Fibroblast of upper back skin (primary cell): ENCODE measurements at places on chromosomes 5 and 9.
A peak's percentile ranks its signal among the peaks of the same experiment; 100 is the strongest.

DNA sequence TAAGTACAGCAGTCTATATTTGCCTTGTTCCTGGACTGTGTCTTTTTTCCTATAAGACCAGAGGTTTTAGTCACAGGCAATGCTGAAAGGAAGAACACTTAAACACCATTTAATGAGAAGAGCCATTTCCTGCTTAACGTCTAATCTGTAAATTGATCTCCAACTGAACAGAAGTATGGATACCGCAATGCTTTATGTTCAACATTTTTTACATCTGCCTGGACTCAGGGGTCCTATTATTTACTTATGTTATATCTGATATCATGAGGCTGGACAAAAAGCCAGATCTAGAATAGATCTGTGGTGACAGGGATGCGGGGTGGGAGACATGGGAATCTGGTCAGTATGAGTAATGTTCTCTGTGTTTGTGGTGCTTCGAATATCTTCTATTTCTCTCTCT is 334.6 kb upstream of the MPDZ start:
- DNase-seq, result no peak

DNA sequence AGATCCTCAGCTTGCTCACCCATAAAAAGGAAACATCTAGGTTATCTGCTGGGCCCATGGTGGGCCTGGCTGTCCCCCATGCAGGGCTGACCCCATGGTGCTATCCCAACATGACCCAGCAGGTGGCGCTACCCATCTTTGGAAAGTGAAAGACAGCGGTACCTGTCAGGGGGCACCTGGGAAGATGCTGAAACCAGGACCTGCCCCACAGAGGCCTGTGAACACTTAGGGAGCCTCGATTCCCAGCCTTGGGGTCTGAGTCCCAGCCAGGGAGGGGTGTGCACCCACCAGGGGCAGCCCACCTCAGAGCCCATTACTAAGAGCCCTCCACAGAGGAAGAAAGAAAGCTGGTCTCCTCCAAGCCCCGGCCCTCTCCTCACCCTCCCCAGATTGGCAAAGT is 46.6 kb upstream of the IPPK start:
- peak; percentile 32 for DNase-seq

GRCh38 chr5:172733131-172733973 is 37.6 kb downstream of the DUSP1 start:
- DNase-seq, result peak; percentile 98

GRCh38 chr5:32814141-32814540 is 103.0 kb downstream of the NPR3 start:
- DNase-seq, result no peak

- DNase-seq, result no peak
These were observed 92.3 kb upstream of the PTGER4 start for GRCh38 chr5:40587376-40587775.

DNA sequence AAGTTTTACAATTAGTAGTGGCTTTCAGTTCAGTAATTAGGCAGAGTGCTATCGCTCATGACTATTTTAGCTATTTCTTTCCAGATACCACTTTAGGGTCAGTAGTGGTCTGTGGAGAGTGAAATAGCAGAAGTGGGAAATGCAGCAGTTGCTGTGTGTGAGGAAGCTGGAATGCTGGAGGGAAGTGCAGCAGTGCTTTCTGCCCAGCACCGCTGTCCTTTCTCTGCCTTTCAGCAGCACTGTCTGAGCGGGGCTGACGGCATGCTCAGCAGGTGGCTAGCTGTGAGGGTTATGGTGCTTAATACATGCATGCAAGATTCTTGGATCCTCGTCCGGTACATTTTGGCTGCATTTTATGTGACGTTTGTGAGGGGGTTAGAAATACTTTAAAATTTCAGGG is 213.9 kb downstream of the PBX3 start:
- no peak for DNase-seq

- DNase-seq, result peak; percentile 87
These were observed 223.1 kb upstream of the PAPPA start for GRCh38 chr9:115930472-115930871.

GRCh38 chr5:133387621-133388020 is 224.7 kb downstream of the FSTL4 start:
- no peak for DNase-seq

GRCh38 chr9:13758936-13759335 is 479.4 kb upstream of the MPDZ start:
- no peak for DNase-seq

GRCh38 chr5:116666901-116667300 is 92.3 kb upstream of the SEMA6A start:
- no peak for DNase-seq

GRCh38 chr5:163439092-163439425 is 1.7 kb downstream of the CCNG1 start:
- peak; percentile 52 for DNase-seq

DNA sequence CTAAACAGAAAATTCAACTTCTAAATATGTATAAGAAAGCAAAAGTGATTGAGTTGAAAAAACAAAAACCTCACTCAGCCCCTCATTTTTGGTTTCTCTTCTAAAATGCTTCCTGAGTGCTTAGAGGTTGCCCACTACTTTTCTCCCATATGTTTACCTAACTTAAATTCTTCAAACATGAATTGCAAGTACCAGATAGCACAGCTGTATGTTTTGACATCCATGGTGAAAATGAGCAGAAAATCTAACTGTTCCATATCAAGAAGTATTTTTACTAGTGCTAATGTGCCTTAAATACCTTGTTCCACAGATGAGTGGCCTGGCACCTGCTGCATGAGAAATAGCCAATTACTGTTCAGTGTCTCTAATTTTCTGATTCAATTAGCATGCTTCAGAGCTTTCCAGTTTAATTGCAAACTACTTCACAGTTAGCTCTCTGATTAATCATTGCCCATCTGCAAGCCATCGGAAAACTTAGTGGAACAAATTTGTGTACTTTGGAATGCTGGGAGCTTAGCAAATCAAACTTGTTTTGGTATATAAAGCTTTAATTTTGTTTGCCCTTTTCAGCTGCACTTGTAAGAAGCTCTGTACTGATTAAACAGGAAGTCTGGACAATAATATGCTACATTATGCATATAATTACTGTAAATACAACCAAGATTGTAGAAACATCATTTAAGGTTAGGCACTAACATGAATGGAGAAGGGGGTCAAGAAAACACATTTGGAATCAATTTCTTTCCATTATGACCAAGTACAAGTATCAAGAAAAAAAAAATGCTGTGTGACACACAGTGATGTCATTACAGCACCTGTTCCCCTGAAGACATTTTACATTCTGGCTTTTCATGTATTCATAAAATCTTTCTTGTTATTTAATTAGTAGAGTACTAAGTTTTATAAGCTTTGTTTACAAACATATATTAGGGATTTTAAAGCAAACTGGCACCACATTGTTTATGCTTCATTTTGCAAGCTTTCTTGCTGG is 65.6 kb downstream of the POU5F2 start:
- no peak for DNase-seq

DNA sequence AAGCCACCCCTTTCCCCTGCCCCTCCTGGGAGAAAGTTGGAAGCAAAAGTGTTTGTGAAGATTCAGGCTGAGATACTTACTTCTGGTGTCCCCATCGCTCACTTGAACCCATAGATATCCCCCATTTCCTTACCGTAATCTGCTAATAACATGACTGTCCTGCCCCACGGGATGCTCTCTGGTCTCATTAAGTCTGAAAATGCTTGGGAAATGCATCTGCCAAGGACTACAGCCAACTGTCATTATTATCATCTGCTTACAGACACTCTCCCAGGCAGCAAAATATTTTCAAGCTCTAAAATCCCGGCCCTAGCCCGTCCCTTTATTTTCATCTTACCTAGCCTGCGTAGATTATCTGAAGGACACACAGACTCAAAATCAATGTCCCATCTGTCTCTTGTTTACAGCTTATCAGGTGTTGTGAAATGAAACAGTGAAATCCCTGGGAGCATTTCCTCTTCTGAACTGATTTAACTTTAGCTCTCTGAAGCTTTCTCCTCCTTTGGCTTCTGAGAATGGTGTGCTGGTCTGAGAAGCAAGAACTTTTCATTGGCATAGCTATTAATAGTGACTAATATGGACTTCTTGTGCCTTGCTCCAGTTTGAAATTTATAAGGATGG is 126.9 kb upstream of the OSMR start:
- no peak for DNase-seq

DNA sequence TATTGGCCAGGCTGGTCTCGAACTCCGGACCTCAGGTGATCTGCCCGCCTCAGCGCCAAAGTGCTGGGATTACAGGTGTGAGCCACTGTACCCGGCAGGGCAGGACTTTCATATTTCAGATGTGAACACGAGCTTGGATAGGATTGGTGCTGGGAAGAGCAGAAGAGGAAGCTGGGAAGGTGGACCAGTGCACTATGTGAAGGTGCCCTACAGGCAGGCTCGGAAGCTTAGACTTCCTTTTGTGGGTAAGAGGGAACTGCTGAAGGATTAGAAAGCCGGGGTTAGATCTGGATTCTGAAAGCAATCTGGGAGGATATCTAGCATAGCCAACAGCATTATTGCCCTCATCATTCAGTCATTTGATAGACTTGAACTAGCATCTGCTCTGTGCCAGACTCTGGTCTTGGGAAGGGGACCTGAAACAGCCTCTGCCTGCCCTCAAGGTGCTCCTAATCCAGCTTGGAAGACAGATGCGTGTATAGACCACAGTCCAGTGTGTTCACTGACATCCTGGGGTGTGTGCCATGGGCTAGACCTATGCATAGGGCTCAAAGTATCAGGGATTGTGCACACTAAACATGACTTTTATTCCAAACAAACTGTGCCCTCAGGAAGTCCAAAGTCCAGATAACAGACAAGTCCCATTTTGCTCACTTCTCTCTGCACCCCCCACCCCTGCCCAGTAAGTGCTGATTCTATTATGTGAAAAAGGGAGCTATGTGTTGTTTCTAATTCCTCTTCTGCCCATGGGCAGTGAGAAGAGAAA is 637 bp downstream of the CBY3 start:
- no peak for DNase-seq

DNA sequence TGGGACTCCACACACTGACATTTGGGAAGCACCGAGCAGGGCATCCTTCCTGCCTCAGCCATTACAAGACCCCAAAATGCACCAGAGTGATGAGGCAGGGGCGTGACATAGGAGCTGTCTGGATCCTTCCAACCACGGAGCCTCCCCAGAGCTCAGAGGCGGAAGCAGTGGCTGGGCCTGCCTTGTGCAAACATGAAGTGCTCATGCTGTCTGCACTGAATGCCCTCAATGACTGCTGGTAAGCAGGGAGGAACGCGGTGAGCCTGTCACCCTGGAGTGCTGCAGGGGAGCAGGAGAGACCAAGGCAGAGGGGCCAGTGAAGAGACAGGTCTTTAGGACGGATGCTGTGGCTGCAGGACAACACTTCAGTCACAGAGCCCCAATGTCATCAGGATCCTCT is 60.2 kb upstream of the HRH2 start:
- no peak for DNase-seq

DNA sequence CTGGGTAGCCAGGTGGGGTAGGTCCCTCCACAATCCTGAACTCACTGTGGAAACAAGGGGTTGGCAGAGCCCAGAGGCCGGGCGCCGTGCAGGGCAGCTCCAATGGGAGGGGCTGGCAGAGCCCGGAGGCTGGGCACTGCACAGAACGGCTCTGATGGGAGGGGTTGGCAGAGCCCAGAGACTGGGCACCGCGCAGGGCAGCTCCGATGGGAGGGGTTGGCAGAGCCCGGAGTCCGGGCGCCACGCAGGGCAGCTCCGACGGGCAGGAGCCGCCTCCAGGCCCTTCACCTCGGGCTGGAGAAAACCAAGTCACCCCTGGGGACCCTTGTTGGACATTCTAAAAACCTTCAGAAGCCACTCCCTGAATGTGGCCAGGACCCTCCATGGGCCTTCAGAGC is 9.3 kb downstream of the NACC2 start:
- DNase-seq, result no peak

DNA sequence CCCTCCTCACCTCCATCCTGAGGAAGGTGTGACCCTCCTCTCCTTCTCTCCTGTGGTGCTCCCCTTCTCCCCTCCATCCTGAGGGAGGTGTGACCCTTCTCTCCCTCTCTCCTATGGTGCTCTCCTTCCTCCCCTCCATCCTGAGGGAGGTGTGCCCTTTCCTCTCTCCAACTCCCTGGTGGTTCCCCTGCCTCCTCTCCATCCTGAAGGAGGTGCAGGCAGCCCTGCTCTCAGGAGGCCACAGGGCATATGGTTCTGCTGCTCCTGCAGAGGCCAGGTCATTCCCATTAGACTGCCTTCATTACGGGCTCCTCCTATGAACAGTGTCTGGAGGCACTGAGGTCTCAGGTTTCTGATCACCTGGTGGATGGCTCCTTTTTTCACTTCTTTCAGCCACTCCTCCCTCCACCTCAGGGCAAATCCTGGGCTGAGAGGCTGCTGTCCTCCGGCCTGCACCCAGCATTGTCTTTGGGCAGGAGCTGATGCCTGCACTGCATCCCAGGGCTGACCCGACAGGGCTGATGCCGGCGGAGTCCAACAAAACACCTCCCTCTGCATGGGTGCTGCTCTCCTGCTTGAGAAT is 197.1 kb downstream of the MED10 start:
- no peak for DNase-seq

- DNase-seq, result no peak
These were observed 320.2 kb downstream of the RFX3 start for GRCh38 chr9:3205421-3206095.

- DNase-seq, result no peak
These were observed 9.1 kb downstream of the S1PR3 start for GRCh38 chr9:89000371-89000781.

DNA sequence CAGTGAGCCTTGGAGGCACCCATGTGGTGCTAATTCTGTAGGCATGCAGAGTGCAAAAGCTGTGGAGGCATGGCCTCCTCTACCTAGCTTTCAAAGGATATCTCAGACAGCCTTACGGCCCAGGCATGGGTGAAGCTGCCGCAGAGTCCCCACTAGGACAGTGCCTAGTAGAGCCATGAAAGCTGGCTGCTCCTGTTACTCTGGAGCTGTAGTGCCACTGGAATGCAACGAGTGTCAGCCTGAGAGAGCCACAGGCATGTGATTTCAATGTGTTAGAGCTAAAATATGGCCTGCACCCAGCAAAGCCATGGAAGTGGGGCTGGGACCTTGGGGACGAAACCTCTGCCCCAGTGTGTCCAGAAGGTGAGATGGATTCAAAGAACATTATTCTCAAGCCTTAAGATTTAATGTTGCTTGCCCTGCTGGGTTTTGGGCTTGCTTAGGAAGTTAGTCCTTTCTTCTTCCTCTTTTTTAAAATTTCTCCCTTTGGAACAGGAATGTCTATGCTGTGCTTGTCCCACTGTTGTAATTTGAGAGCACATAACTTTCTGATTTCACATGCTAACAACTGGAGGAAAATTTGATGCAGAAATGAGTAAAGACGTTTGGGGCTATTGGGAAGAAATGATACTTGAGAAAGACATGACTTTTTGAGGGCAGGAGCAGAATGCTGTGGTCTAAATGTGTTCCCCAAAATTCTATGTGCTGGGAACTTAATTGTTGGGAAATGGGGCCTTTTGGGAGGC is 298.4 kb downstream of the PSAT1 start:
- peak; percentile 72 for DNase-seq

GRCh38 chr9:90052366-90052765 is 447.6 kb downstream of the GADD45G start:
- DNase-seq, result no peak
